Naive thymus-derived CD4-positive, alpha-beta T cell (primary cell): ENCODE measurements at places on chromosomes 1 and 21.

GRCh38 chr1:40704817-40705733, 13.6 kb downstream of the NFYC start:
- DNase-seq = no peak

DNA sequence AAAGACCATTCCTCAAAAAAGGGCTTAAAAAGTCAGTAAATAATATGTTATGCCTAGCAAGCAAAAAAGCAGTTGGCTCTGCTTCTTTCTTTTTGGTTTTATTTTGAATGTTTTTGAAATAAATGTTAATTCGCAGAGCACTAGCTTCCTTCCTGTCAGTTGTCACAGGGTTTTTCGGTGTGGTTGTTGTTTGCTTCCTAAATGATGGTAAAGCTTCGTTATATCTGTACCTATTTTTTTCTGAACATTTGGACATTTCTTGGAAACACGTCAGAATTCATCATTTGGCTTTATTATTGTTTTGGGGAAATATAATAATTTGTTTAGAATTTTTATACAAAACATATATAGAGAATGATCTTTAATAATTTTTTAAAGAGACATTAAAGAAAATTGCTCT, 351.9 kb upstream of the SGIP1 start:
- no peak for DNase-seq

DNA sequence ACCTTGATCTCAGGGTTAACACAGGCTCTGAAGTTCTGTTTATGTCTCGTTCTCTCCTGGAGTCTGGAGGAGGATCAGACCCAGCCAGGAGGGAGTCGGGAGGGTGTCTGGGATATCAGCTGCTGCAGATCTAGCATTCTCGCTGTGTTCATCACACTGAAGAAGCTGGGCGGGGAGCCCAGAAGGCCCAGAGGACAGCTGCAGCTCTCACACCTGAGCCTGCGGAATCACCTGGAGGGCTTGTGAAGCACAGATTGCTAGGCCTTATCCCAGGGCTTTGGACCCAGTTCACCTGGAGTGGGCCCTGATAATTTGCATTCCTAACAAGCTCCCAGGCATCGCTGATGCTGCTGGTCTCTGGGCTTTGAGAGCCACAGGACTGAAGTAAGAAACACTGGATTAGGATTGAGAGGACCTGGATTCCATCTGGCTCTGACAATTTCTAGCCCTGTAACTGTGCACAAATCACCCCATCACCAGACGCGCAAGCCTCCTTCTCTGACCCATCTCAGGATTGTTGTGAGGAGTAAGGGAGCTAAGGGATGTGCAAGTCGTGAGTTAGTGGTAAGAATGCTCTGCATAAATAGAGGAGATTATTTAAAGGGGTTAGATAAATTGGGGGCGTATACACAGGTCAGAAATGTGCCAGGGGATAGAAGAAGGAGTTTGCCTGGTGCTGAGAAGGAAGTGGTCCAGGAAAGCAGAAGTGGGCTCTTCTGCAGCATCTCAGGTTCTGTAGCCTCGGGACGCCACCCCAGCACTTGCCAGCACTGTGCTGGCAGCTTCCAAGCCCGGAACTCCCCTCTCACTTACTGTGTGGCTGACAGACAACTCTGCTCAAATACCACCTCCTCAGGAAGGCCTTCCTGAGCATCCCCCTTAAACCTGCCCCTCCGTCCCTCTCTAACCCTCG, 19.1 kb downstream of the ABCA4 start:
- DNase-seq = no peak

GRCh38 chr1:169326261-169326955, 41.2 kb downstream of the NME7 start:
- no peak for DNase-seq

GRCh38 chr1:245645894-245646293, 491.1 kb downstream of the KIF26B start:
- DNase-seq = no peak

- no peak for DNase-seq
Observed at GRCh38 chr1:21864730-21865129, 52.7 kb downstream of the LDLRAD2 start.

DNA sequence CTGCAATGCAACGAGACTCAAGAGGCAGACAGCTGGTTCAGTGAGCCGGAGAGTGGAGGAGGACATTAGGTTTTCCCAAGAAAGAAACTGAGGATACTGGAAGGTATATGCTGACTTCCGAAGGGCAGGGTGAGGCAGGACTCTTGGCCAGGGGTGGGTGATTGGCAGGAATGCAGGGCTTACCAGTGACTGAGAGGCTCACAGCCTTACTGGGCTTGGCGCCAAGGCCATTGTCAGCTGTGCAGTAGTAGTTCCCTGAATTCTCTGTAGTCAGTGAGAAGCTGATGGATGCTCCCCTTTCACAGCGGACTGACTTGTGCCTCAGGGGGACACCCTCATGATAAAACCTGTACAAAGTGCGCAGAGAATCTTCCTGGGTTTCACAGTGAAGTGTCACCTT, 9.6 kb downstream of the FCRL5 start:
- no peak for DNase-seq

DNA sequence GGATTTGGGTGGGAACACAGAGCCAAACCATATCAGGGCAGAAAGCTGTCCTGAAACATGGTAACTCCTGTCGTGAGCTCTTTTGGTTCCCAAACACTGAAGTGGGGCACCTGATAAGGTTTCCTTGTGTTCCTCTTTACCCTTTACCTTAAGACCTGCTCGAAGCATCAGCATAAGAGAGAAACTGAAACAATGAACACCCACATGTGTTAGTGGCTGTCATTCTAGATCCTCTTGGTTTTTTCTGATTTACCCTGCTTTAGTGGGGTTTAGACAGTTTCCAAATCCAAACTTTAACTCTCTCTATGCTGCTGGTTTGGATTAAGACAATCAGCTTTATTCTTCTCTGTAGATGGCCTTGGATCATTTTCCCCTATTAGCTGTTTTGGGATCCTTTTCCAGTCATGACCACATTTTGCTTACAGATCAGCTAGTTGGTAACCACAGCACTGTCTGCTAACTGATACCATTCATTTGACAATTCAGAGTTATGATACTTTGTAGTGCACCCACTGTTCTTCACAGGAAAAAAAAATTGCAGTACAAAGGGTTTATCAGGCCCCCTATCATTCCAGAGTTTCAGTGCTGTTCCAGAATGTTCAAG, 975 bp upstream of the MNDA start:
- no peak for DNase-seq

DNA sequence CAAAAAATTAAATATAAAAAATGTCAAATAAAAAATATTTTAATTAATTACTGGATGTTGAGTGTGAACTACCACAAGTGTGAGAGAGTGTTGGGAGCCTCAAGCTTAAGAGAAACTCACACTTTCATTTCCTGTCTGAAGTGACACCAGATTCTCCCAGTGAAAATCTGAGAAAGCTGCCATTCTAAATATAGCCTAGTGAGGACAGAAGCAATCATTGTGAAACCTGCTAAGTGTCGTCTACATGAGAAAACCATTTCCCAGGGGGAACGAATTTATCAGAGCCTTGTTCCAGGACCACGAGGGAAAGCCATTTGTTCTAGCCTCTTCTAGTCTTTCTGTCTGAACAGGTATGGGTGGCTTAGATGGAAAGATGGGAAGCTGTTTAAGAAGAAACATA, 329.3 kb upstream of the PRMT6 start:
- no peak for DNase-seq

DNA sequence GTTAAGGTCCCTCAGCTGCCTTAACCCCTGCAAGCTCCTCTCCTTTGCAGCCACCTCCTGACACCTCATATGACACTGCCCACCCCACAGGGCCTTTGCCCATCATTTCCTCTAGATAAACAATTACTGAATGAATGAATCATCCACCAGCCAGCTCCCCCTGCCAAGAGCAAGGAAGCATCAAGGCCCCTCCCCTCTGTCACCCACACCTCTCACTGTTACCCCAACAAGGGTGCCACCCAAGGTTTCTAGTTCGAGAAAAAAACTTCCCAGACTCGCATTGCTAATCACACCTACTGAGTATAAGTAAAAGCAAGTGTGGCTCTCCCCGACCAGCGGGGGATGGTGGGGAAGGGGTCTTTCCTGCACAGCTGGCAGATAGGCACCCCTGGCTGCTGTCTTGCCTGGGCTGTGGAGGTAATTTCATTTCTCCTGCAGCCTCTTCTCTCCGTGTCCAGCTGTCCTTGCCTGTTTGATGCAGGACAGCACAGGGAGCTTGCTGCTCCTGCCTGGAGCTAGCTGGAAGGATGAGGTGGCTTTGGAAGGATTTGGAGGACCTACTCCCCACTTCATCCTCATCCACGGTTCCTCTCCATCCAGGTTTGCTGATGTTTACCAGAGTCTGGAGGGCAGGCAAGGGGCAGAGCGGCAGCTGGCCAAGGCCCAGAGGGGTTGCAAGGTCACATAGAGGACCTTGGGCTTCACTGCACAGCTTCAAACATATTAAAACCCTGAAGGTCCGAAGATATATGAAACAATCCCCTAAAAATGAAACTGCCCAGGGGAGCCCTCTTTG, 33.1 kb upstream of the LBR start:
- DNase-seq = no peak

- DNase-seq = no peak
Observed at GRCh38 chr1:219185486-219186117, 11.9 kb downstream of the LYPLAL1 start.

DNA sequence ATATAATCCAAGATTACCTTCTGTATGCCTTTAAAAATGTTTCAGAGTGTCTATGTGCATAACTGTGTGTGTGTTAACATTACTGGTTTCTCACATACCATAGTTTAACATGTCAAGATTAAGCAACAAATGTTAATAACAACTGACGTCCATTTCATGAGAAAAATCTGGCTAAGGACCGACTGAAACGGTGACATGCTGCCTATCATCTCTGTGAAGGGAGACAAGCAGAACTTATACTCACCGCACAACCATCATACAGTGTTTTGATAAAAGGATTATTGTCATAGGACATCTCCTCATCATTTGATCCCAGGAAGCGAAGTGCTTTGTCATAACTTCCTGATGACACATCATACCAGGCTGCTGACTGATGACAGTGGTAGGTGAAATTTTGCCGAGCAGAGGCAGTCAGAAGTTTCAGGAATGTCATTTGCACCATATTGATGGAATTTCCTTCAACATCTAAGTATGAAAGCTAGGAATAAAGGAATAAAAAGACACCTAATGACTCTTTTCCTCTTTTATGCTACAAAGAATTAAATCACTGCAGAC, 228.8 kb downstream of the COL11A1 start:
- no peak for DNase-seq

- no peak for DNase-seq
Observed at GRCh38 chr1:170562646-170563338, 30.8 kb downstream of the GORAB start.

GRCh38 chr1:23646091-23646490, 45.5 kb upstream of the RPL11 start:
- DNase-seq = no peak

- no peak for DNase-seq
Observed at GRCh38 chr1:59057211-59057694, 239.6 kb upstream of the FGGY start.

- no peak for DNase-seq
Observed at GRCh38 chr1:33118274-33118673, 37.3 kb downstream of the AZIN2 start.

GRCh38 chr21:24367936-24368335, 1239.3 kb downstream of the MRPL39 start:
- DNase-seq = no peak

DNA sequence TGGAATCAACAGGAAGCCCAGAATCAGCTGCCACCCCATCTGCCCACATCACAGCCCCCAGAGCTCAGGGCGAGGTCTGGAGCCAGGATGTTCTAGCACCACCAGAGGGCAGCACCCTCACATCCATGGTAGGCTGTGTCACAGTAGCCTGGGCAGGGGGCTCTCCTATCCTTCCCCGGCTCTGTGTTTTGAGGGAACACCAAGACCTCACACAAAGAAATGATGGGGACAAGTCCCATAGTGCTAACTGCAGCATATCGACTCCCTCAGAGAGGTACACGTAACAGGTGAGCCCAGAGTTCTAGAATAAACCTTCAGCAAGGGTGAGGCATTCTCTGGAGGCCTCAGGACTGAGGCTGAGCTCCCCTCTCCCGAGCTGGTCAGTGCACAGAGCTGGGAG, 2.3 kb upstream of the KCNC4 start:
- peak; percentile 82 for DNase-seq

DNA sequence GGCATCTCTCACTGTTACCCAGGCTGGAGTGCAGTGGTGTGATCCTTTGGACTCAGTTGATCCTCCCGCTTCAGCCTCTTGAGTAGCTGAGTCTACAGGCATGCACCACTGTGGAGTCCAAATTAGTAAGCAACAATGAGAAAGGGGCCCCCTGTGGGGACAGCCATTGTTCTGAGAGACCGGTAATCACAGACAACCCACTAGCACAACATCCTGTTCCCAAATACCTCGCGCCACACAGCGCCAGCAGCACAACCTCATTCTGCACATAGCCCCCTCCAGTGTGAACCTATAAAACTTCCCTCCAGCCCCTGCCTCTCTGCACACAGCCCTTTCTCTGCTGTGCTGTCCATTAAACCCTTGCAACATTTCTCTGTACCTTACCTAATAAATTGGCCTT, 226.4 kb downstream of the DYRK1A start:
- no peak for DNase-seq

GRCh38 chr1:150186789-150187559, 37.3 kb downstream of the PLEKHO1 start:
- peak; percentile 68 for DNase-seq

GRCh38 chr21:45741691-45742090, 98.2 kb downstream of the PCBP3 start:
- DNase-seq = no peak

- DNase-seq = no peak
Observed at GRCh38 chr1:226973371-226973897, 33.3 kb downstream of the COQ8A start.

- peak; percentile 65 for DNase-seq
Observed at GRCh38 chr1:27045973-27046558, 33.4 kb upstream of the TENT5B start.
